MM.1S (cell line): ENCODE measurements at places on chromosomes 16 and 17.

DNA sequence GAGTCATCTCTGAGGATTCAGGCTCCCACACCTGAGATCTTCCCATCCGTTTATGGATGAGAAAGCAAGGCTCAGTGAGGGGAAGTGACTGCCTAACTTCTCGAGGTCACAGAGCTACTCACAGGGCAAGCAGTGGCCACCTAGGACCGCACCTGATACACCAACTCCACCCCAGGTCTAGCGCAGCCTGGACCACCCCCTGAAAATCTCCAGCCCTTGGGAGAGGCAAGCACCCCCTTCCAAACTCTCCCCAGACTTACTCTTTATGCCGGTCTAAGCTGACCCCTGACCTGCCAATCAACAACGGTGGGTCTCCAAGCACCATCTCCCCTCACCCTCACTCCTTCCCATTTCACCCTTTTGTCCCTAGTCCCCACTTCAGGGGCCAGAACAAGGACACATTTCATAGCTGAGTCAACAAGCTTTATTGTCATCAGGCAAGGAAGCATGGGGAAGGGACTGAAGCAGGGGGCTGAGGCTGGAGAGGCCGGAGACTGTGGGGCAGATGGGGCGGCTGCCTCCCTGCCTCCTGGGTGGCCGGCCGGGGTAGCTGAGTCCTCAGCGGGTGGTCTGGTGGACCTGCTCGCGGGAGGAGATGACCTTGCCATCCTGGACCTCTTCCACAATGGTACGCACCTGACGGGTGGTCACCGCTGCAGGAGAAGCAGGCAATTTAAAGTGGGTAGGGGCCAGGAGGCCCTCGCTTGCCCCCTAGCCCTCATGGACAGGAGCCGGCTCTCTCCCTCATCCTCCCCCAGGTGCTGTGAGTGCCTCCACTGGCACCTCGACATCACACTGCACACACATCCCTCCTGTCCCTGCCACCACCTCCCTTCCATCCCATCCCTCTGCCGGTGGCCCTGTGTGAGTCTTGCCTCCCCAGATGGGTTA lies 5.1 kb downstream of the KRT17 start:
- DNase-seq: no peak

DNA sequence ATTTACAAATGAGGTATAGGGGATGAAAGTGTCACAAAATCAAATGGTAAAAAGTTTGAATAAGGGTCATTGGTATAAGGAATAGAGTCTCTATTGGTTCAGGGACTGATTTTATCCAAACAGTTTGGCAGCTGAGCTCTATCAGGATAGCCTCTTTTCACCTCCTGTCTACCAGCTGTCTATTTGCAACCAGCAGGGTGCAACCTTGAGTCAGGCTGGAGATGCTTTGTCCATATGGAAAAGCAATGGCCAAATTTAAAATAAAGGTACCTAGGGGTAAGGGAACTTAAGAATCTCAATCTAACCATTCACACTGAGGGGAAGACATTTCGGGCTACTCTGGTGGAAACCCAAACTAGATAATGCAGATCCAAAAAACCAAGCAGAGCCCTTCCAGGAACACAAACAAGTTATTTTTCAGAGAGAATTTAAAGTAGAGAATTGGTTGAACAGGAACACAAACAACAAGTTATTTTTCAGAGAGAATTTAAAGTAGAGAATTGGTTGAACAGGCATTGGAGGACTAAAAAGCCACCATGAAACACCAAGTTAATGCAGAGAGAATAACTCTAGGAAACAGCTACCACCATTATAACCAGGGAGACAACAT lies 12.6 kb upstream of the CA10 start:
- no peak for DNase-seq

DNA sequence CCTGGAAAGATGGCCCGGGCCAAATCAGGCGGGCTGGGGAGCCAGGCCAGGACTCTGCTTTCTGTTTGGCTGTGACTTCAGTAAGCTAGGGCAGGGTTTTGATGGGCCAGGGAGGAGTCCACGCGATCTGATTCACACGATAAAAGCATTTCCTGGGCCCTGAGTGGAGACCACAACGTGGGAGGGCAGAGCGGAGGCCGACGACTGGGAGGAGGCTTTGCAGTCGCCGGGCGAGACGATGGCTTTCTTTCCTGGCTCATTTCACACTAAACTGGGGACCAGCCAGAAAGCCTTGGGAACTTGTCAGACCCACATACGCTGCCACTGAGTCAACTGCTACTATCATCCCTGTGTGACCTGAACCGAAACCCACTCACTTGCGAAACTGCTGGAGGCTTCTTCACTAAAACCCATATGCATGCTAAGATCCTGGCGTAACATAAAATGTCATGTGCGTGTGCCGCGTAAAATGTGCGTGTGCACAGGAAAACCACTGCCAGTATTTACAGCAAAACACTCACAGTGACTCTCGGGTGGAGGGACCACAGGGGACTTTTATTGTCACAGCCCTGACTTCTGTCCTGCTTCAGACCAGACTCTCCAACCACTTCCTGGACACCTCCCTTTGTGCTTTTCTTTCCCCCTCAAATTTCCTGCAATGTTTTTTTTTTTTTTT lies 14.2 kb upstream of the RHBDF2 start:
- DNase-seq: peak; percentile 57

DNA sequence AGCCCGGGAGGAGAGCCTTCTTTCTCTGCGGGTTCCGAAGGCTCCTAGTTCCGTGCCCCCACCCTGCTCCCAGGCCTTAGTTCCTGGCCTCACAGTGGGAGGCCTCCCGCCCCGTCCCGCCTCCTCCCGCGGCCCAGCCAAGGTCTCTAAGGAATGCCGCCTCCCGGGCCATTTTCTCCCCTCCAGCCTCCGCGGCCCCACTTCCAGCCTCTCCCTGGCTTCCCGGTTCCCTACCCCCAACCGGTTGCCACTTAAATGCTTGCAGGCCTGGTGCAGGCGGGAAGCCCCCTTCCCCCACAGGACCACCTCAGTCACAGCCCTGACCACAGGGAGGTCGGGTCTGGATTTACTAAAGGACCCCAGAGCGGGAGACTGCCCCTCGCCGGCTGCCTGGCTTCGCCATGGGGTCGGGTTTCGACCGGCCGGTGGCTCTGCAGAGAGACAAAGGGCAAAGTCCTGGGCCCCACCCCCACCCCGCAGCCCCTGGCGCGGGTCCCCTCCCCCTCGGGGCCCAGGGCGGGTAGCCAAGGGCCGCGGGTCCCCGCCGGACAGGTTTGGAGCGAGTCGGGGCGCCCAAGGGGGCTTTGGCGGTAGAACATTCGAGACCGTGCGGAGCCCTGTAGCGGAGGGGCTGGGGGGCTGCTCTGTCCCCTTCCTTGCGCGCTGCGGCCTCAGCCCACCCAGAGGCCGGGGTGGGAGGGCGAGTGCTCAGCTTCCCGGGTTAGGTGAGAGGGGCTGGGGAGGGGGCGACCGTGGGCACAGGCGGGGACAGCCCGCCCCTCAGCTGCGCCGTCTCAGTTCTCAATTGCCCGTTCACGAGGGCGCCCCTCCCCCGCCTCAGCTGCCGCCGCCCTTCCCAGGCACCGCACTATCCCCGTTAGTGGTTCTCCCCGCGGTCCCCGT lies 16.4 kb downstream of the IGF2BP1 start:
- no peak for DNase-seq

DNA sequence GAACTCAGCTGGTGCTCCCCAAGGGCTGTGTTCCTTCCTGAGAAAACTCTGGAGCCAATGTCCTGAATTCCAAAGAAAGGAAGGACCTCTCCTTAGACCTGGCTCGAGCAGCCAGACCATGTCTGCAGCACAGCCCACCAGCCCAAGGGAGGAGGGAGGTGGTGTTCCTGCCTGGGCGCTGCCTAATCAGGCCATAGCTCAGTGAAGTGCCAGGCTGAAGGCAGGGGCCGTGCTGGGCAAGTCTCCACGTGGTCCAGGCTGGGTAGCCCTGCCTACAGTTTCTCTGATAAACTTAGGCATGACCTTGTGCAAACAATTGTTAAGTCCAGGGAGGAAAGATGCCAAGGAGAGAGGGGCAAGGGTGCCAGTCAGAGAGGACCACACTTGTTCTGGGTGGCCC lies 76.8 kb downstream of the MPRIP start:
- DNase-seq: no peak

DNA sequence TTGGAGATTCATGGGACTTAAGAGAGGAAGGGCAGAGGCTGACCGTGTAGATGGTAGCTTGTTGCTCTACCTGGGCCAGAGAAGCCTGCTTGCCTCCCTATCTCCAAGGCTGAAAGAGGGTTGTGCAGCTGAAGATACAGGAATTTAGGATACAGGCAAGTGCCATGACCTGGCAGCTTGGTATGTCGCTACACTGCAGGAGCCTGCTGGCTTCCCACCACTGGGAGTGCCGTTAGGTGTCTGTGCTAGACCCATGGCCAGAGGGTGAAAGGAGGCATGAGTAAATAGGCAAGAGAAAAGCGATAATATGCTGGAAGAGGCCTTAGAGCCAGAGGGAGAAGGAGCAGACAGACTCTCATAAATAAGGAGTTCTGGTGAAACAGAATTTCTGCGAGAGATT lies 10.6 kb downstream of the NAA60 start:
- no peak for DNase-seq
